ENCODE measurements at places on chromosomes 7 and 10.

- no peak for DNase-seq
Measured at GRCh38 chr10:34739915-34740314, 75.2 kb downstream of the PARD3 start.

DNA sequence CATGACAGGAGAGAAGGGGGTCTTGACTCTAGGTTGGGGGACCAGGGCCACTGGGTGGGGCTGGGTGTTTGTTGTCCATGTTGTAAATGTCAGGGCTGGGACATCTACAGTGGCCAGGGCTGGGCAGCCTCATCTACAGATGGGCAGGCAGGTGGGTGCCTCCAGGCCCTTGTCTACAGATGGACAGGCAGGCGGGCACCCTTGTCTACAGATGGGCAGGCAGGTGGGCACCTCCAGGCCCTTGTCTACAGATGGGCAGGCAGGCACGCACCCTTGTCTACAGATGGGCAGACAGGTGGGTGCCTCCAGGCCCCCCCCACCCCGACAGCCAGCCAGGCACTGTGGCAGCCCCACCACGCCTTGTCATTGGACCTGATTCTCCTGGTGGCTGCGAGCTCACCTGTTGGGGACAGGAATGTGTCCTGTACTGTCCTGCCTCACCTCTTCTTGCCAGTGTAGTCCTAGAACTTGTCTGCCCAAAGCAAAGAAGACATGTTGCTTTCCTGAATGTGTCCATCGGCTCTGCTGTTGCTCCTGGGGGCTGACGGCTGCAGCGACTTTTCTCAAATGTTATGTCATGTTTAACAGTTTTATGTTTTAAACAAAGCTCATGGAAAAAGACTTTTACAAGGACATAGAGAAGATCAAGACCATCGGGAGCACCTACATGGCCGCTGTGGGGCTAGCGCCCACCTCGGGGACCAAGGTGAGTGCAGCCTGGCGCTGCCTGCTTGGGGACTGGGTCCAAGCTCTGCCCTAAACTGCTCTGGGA lies 129.9 kb downstream of the ADCY1 start:
- DNase-seq, result no peak

DNA sequence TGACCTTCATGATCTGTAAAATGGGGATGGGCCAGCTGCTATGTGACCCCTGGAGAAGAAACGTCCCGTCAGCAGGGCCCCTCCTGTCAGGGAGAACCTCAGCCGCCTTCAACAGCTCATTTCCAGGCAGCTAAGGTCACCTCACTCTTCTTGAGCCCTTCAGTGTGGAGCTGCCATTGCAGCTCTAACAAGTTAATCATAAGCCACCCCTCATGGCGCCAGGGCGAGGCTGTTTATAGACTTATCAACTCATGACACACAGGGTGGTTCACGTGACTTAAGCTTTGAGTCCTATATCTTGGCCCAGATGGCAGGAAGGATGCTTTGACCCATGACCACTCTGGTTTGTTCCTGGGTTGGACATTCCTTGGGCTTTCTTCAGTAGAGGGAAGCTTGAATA lies 315.1 kb downstream of the TNS3 start:
- no peak for DNase-seq

DNA sequence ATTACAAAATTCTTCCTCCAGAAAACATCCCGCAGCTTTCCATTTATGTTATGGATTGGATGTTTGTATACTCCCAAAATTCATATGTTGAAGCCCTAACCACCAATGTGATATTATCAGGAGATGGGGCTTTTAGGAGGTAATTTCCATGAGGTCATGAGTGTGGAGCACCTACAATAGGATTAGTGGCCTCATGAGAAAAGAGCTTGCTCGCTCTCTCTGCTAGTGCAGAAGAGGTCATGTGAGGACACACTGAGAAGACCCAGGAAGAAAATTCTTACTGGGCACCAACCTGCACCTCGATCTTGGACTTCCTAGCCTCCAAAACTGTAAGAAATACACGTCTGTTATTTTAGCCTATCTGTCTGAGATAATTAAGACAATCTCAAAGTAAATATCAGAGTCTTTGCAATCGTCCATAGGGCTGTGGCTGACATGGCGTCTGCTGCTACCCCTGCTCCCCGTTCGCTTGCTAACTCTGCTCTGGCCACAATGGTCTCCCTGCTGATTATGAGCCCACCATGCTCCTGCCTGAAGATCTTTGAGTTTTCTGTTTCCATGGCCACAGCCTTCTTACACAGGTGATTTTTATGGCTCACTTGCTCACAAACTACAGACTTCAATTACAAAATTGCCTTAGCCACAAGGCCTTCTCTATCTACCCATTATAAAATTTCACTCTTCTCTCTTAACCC lies 333.3 kb downstream of the CACNA2D1 start:
- DNase-seq, result no peak

DNA sequence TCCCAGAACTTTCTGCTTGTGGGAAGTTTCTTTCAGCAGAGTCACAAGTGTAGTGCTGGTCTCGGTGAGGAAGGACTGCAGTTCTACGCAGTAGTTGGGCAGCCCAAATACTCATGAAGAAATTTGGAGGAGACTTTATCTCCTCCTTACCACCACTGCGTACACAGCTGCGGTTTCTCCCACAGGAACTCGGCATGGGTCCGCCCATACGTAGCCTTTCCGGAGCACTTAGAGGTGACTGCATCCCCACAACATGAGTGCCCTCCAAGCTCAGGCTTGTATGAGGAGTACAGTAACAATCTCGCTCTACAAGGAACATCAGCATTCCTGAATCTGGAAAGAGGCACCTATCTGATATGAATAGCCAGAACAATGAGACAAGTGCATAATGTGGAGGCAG lies 549.2 kb upstream of the SEMA3D start:
- no peak for DNase-seq

GRCh38 chr7:82624337-82624736 lies 180.8 kb upstream of the CACNA2D1 start:
- peak; percentile 90 for DNase-seq

DNA sequence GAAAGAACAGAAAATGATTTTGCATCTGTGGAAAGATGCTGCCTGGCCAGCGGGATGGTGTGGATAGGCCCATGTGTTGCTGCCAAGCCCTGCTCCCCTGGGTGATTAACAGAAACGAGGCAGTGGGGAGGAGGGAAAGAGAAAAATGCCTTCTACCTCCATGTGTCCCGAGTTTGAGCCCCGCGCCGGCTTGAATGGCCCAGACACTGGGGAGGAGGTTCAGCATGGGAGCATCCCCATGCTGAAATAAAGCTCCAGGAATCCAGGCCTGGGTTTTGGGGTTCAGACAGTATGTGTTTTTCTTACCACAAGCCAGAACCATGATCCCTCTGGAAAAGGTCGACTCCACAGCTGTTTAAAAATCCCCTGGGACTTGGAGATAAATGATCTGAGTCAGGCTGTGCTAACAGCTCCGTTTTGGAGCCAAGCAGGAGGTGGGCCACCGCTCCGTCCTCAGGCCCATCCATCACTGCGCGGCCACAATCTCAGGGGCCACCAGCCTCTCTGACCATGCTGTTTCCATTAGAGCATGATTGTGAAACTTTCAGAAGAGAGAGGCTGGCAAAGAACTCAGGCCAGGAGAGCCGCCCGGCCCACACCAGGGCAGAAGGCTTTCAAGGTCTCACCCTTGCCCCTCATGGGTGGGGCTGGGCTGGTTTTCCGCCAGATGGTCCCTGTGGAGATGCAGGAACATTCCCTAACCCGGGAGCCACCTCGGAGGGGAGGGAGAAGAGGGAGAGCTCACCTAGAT lies 299.7 kb downstream of the ZEB1 start:
- no peak for DNase-seq

Data from AG04449 (cell line).